ENCODE measurements at places on chromosomes 16 and 17.

DNA sequence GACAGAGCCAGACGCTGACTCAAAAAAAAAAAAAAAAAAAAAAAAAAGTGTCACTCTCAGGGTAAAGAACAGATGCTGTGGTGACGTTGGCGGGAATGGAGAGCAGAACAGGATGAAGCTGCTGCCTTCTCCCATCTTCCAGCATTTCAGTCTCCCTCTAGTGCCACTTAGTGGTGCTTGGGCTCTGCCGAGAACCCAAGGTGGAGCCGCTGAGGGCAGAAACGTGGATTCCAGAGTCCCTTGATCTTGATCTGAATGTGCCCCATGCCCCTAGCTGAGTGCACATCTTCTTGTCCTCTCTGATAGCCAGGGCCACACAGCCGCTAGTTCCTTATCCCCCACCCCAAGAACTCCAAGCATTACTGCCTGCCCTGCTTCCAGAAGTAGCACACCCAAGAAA, 43.2 kb upstream of the FA2H start:
- DNase-seq = no peak

GRCh38 chr16:67248073-67248400, 742 bp upstream of the SLC9A5 start:
- no peak for DNase-seq

DNA sequence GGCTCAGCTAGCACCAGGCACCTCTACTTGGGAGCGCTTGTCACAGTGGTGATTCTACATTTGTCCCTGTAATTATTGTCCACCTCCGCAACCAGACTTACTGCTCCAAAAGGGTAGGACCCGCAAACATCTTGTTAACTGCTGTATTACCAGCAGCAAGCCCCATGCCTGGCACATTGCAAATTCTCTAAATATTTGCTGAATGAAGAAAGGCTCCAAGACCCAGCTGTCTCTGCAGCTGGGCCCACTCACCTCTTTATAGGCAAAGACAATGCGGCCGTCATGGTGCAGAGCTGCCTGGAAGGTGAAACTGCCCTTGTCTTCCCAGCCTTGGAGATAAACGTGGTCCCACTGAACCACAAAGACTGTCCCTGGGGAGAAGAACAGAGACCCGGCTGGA, 44.3 kb downstream of the PLXDC1 start:
- DNase-seq = no peak

- no peak for DNase-seq
These were observed at the start of gene BICDL2 for GRCh38 chr16:3036726-3037315. TSS of gene BICDL2 (minus strand) at chr16:3036944. CDS start at chr16:3035496, 1,448 bp downstream.

DNA sequence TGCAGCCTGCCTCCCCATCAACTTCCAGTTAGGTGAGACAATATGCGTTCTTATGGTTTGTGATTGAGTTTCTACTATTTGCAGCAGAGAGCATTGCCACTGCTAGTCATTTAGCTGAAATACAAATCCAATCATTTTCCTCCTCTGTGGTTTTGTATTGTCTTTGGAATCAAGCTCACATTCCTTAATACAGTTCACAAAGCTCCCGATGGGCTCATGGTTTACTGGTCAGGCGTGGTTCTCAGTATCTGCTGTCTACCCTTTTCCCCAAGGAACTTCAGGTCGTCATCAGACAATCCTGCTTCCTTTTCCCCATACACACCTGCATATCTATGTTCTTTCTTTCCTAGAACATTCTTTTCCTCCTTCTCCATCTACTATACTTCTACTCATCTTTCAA, 69.6 kb upstream of the GAS7 start:
- DNase-seq = no peak

DNA sequence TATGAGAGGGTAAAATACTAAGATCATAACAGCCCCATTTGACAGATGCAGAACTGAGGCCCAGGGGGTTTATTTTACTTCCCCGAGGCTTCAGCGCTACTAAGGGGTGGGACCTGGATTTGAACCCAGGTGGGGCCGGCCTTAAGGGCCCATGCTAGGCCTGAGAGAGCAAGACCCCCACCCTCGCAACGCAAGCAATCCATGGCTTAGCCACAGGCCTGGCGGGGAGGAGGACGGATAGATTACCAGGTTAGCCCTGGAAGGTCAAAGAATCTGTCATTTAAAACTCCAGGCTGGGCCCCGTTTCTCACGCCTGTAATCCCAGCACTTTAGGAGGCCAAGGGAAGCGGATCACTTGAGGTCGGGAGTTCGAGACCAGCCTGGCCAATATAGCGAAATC, 1.9 kb upstream of the CDH3 start:
- no peak for DNase-seq
